NCI-H1694 (cell line): ENCODE measurements at places on chromosomes 4 and X.
A peak's percentile ranks its signal among the peaks of the same experiment; 100 is the strongest.

DNA sequence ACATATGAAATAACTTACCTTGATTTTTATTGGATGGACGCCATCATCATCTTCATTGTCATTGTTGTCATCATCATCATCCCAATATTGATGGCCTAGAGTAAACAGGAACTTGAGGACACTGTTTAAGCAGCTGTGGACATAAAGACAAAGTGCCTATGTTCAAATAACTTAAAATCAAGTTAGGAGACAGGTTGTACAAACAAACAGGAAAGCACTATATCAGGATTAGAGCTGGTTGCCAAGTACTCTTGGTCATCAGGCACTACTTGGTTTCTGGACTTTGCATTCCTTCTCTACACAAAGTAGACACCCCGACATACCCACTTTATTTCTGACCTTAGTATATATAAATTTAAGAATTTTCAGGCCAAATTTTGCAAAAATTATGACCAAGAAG, 608.6 kb downstream of the KLHL13 start:
- DNase-seq = no peak

- DNase-seq = no peak
Observed at GRCh38 chr4:184422378-184422777, 52.0 kb downstream of the IRF2 start.

DNA sequence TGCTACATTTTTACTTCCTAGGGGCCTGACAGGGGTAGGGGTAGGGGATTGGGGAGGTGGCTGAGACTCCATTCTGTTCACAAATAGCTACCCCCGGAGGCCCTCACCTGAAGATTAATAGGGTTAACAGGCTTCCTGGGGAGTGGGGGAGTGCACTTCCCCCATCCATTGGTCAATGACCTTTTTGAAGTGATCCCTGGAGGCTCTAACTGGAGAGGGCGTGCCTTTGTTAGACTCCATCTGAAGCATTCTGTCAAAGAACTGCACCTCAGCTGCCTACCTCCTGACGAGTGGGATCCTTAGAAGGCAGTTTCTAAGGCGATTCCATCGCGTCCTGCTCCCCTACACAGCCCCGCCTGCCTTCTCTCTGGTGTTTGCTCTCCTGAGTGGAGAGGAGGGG, 10.0 kb upstream of the MTM1 start:
- DNase-seq = no peak

- DNase-seq = peak; percentile 59
Observed at GRCh38 chr4:140856621-140857062, 100.5 kb upstream of the TBC1D9 start.

DNA sequence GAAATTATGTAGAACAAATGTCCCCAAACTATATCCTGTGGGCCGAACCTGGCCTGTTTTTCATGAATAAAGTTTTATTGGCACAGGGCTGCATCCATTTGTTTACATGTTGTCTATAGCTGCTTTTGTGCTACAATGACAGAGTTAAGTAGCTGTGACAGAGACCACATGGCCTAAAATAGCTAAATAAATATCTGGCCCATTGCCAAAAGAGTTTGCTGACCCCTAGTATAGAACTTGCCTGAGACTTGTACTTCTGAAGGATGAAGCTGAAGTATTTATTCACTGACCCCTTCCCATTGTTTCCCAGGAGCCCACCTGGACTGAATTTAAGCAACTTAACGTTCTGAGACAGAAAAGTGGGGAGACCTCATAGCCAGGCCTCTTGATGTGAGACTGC, 325.6 kb downstream of the FRMPD4 start:
- no peak for DNase-seq

DNA sequence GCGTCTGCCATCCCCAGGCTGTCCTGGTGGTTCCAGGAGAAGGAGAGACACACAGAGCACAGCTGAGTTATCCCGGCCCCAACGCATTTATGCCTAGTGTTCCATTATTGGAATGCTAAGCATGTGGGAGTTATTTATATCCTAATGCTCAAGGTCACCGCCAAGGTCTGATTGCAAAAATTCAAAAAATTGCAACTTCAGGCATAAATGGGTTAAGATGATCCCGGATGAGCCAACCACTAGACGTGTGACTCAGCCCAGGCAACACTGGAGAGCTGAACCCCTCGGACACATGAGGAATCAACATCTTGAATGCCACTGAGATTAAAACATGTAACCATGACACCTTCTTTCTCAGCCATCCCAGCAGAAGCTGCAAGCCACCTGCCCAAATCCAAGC, 3.8 kb upstream of the ZCCHC4 start:
- no peak for DNase-seq

DNA sequence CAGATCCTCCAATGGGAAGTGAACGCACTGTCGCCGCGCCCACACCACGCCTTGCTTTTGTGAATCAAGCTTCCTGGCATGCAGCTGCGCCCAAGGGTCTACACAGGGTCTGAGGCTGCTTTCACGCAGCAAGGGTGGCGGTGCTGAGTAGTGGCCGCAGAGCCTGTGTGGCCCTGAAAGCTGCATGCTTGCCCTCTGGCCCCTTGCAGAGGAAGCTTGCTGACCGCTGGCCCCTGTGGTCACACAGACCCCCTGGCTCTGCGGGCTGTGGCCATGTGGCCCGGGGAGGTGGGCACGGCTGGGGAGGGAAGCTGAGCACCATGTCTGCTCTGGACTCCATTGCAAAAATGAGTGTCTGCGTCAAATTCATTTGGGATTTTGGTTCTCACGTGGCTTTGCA, 8.8 kb downstream of the DOK7 start:
- no peak for DNase-seq

DNA sequence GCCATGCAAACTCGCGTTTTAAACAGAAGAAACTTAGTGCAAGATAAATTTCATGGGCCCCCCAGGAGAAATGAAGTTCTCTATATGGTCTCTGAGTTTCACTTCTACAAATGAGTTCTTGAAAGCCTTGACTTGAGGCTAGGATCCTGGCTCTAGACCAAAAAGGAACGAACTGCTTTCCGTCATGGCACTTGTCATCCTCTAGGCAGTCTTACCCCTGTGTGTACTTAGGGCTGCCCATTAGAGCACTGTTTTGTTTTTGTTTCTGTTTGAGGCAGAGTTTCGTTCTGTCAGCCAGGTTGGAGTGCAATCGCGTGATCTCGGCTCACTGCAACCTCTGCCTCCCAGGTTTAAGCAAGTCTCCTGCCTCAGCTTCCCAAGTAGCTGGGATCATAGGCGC, 29.0 kb downstream of the RNF4 start:
- no peak for DNase-seq

GRCh38 chr4:85081196-85081595, 114.7 kb upstream of the WDFY3 start:
- no peak for DNase-seq

- DNase-seq = no peak
Observed at GRCh38 chrX:323721-324628, 5.4 kb upstream of the GTPBP6 start.
